CD8-positive, alpha-beta T cell (primary cell): ENCODE measurements at places on chromosomes 12 and 14.

GRCh38 chr14:50739186-50739585 lies 71.1 kb upstream of the SAV1 start:
- no peak for DNase-seq

GRCh38 chr14:29627137-29627536 lies 300.5 kb downstream of the PRKD1 start:
- DNase-seq: no peak

- no peak for DNase-seq
Measured at GRCh38 chr14:68199554-68200151, 380.1 kb downstream of the RAD51B start.

DNA sequence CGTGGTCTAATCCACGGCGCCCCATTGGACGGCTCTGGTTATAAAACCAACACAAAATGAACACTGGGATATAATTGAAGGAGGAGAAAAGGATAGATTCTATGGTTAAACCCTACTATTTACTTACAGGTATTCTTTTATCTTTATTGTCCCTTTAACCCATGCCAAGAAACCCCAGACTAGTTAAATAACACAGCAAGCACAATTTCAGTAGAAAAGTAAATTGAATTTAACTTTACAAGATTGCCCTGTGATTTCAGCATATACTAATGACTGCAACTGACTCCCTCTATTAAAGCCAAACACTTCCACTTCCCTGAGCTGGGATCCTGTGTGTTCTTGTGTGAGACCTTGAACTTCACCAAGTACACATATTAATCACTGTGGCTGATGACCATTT lies 45.3 kb downstream of the BCL11B start:
- DNase-seq: no peak

- no peak for DNase-seq
Measured at GRCh38 chr12:103462675-103463074, 33.1 kb downstream of the C12orf42 start.

DNA sequence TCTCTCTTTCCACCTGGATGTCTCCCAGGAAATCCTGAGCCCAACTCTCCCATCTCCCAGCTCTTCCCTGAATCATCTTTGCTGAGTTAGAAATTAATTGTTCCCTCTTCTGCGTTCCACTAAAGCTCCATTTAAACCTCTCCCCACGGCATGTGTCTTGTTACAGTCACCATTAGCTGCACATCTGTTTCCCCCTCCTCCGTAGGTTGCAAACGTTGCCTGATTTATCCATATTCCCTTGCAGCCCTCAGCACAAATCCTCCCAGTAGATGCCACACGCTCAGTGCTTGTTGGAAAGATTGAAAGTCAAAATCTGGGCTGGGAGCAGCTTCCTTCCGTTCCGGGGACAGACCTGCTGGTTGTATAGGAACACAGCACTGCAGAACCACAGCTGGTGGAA lies 90.4 kb downstream of the SLC24A4 start:
- no peak for DNase-seq

GRCh38 chr14:100203962-100204834 lies 34.7 kb upstream of the YY1 start:
- DNase-seq: no peak

- DNase-seq: no peak
Measured at GRCh38 chr12:111067498-111067897, 147.1 kb upstream of the MYL2 start.

DNA sequence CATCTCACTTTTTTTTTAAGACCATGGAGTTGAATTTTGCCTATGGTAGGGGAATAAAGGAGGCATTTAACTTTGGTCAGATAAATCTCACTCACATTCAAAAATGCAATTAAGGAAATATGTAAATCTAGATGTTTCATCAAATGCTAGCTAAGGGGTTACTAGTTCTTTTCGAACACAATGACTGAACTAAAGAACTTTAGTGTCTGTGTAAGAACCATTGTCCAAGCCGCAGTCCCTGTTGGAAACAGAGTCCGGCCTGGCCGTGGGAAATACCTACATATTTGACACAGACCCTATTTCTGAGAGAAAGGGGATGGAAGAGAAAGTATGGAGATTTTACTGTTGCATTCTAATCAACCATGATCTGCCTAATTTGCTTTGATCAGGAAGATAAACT lies 17.4 kb downstream of the LGR5 start:
- no peak for DNase-seq

GRCh38 chr14:102187568-102188001 lies 47.9 kb downstream of the WDR20 start:
- DNase-seq: no peak

- no peak for DNase-seq
Measured at GRCh38 chr14:37592482-37593408, 2.3 kb downstream of the FOXA1 start.

- no peak for DNase-seq
Measured at GRCh38 chr12:106598003-106598402, 15.2 kb downstream of the RFX4 start.

DNA sequence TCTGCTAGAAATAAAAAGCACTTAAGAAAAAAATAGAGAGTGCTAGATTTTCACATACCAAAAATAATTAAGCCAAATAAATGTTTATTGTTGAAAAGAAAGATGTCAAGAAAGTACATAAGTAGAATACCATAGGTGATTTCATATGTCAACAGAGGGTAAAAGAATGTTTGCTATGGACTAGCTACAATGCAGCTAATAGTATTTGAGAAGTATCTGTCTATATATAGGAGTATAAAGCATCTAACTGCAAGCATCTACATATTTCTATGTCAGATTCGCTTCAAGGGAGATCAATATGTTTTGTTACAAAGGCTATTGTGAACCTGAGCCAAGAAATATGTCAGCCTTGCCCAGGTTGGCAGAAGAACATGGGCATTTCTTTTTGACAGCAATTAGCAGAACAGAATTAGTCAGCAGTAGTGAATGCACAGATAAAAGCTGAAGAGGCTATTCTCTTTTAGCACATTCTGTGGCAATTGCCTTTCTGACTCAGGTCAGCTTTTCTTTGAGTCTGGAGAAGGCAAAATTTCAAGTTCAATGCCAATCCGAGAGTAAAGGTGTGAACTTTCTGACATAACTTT lies 140.1 kb downstream of the ALG10B start:
- no peak for DNase-seq

DNA sequence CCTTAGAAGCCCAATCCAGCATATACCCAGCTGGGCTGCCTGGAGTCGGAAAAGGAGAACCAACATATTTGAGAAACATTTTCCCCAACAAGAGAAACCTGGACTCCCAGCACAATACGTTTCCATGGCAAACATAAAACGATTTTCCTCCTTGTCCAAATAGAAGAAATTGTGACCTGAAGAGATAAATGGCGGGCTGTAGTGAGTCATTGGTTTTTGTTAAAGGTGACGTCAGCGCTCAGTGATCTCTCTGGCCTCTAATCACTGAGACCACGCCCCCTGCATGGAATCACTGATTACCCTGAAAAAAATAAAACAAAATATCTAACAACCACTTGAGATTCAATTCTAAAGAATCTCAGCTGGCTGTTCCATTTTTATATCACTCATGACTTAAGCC lies 6.0 kb downstream of the CCDC60 start:
- no peak for DNase-seq

DNA sequence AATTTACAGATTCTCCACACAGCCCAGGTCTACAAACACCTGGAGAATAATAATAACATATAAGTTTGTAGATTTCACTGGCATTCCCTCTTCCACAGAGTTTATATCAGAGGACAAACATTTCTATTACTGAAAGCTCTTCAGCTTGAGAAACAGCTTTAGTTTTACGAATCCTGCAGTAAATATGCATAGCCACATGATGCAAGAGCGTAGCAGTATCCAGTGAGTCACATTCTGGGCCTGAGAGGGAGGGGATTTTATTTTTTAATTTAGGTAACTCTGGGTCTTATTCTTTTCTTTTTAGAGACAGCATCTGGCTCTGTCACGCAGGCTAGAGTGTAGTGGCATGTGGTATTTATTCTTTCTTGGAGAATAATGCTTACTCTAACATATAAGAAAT lies 1002.8 kb downstream of the TRHDE start:
- no peak for DNase-seq

DNA sequence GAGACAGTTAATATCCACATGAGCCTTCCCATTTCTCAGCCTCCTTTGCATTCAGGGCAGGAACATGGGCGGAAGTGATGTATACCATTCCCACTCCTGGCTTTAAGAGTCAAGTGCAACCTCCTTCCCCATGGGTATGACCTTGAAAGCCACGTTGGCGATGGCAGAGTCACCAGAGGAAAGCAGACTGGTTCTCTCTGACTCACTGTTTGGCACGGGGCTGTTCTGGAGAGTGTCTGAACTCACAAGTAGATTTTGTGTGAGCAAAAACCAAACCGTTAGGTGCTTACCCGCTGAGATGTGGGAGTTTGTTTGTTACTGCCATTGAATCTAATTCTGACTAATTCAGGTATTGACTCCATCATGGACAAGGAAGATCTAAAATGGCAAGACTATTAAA lies 36.7 kb upstream of the PZP start:
- DNase-seq: no peak

DNA sequence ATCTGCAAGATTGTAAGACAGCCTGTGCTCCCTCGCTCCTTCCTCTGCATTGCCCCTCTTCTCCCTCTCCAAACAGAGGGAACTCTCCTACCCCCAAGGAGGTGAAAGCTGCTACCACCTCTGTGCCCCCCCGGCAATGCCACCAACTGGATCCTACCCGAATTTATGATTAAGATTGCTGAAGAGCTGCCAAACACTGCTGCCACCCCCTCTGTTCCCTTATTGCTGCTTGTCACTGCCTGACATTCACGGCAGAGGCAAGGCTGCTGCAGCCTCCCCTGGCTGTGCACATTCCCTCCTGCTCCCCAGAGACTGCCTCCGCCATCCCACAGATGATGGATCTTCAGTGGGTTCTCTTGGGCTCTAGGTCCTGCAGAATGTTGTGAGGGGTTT lies 37.4 kb downstream of the DAD1 start:
- DNase-seq: no peak

DNA sequence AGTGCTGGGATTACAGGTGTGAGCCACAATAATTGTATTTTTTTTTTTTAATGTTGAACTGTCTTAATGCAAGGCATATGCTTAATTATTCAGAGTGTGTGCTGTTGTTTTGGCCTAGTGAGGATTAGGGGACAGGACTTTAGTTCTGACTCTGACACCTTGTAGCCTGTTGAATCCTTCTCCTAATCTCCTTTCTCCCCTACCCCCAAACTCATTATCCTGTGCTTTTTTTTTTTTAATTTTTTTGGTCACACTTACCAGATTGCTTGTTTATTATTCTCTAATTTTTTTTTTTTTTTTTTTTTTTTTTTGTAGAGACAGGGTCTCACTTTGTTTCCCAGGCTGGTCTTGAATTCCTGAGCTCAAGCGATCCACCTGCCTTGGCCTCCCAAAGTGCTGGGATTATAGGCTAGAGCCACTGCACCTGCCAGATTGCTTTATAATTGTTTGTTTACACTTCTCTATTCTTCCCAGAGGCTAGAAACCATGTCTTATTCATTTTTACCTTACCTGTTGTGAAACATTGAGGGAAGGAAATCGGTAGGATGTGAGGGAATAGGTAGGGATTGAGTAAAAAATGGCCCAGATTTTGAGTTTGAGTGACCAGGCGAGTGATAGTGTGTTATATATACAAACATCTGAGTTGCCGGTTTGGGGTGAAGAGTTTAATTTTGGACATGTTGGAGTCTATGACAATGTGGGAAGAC lies 32.2 kb downstream of the DIP2B start:
- no peak for DNase-seq

GRCh38 chr14:96626916-96627315 lies 124.7 kb downstream of the PAPOLA start:
- DNase-seq: no peak

- DNase-seq: no peak
Measured at GRCh38 chr12:117089463-117089862, 9.8 kb downstream of the TESC start.

GRCh38 chr12:56677680-56678079 lies 10.4 kb downstream of the PTGES3 start:
- DNase-seq: no peak

- no peak for DNase-seq
Measured at GRCh38 chr14:78690836-78691235, 520.7 kb downstream of the NRXN3 start.

DNA sequence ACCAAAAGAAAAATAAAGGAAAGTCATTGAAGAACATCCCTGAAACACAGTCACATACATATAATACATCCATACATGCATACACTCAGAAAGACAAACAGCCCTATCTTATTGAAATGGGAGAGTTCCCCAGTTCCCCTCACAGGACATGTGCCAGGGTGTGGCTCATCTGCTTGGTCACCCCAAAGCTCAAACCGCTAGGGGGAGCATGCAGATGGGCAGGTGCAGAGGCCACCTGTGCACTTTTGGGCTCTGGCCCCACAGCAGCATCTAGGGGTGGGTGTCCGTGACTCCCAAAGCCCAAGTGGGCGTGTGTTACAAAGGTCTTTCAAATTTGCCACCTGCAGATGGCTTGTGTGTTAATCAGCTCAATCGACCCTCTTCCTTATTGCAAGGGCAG lies 75.2 kb downstream of the CMAS start:
- peak; percentile 28 for DNase-seq

DNA sequence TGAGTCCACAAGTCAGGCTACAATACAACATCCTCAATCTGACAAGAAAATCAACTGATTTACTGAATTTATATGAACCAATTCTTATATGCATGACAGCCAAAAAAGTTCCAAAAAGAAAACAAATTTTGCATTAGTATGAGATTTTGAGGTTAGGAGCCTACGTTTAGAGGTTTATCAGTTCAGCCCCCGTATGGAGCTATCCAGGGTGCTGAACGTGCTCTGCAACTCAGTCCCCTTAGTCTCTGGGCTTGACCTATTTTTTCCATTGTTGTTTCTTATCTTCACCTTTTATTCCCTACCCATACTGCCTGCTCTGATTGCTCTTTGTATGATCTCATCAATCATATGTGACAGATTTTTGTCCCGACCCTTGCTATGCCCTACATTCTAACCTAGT lies 693.0 kb downstream of the NRXN3 start:
- DNase-seq: no peak

DNA sequence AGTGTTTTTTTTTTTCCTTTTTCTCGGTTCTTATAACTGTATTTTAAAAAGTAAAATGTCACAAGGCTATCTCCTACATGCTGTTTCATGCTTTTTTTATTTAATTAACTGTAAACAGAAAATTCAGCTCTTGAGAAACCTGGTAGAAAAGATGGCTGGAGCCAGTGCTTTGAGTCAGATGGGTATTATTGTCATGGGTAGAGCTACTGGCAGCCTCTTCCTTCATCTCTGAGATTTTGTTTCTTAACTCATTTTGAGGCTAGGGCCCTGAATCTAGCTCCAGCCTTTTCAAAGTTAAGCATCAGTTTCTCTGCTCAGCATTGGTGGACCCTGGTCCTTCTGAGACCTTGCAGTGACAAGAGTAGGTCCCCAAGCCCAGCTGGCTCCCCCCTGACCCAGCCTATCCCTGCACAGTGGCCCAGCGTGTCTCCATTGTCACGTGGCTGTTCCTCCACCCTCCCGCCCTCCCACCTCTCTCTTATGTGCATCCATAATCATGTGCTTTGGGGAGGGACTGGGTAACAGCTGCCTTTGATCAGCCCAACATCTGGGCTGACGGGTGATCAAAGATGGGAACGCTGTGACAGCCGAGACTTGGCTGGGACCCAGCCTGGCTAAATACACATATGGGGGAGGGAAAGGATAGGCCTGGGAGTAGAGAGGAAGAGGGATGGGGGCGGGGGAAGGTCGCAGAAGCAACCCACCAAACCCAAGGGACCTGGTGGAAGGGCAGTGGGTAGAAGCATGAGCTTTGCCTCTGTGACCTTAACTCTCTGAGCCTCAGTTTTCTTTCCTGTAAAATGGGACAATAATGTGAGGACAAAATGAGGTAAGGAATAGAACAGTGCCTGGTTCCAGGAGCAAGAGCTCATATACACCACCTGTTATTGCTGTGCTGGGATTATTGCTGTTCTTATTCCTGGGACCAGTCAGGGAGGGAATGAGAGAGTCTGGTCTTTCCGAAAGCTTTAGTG lies 24.4 kb upstream of the RBM19 start:
- DNase-seq: no peak
